Stimulated activated CD8-positive, alpha-beta memory T cell treated with anti-CD3 and anti-CD28 coated beads, Interleukin-2, amount 100 ng/mL, for 1 hour (primary cell): ENCODE measurements at places on chromosomes 11 and 22.

DNA sequence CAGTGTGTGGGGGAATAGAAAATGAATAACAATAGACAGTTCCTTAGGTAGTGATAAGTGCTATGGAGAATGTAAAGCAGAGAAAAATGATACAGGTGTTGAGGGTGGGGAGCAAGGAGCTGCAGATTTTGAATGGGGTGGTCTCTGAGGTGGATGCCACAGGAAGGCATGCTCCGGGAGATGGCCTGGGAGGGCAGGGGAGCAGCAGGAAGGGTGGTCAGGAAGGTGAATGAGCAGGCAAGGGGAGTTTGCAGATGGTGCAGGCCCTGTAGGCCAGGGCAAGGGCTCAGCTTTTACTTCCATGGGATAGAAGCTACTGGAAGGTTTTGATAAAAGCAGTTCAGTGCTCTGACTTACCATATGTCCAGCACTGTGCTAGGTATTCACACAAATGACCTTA, 44.8 kb downstream of the FDX1 start:
- no peak for DNase-seq

DNA sequence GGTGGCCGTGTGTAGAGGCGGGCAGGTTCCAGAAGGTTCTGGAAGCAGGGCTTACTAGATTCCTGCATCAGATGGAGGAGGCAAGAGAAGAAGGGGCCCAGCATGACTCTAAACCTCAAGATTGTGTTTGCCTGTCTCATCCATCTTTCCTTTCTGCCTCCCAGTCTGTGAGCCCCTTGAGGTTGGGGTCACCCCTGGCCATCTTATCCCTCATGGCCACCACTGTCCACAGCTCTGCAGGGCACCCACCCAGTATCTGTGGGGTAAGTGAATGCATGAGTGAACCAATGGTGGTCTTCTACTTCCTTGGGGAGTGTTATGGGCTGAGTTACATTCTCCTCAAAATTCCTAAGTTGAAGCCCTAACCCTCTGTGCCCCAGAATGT, 79.3 kb downstream of the MYEOV start:
- DNase-seq: no peak

GRCh38 chr11:3158821-3159220, 6.3 kb downstream of the OSBPL5 start:
- DNase-seq: no peak

DNA sequence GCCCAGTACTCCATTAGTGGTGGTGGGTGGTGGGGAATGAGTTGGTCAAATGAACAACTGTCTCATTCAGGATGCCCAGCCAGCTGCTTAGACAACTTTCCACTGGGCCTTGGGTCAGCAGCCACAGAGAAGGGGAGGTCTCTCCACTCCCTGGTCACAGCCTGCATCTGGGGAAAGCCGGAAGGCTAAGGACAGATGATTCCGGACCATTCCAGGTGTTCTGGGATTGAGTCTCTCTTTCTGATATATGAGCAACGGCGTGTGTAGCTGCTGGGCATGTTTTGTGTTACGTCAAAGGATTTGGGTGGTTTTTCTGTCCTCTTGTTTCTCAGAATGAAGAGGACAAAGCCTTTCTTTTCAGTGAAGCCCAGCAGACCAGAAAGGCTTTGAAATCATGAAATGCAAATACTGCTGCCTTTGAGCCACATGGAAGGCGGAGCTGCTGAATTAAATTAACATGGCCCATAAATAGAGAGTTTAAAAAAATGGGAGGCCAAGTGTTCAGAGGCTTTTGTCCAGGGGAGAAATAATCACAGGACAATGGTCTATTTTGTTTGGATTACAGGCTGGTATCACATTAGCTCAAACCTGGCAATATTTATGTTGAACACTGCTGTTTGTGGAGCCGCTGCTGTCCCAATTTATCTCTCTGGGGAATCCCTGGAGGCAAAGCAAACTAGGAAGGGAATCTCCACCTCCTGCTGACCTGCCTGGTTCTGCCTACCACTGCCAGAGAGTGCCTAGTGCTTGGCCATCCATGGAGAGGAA, 234.4 kb upstream of the E2F8 start:
- DNase-seq: no peak

GRCh38 chr11:87114093-87114492, 76.4 kb downstream of the TMEM135 start:
- DNase-seq: no peak

DNA sequence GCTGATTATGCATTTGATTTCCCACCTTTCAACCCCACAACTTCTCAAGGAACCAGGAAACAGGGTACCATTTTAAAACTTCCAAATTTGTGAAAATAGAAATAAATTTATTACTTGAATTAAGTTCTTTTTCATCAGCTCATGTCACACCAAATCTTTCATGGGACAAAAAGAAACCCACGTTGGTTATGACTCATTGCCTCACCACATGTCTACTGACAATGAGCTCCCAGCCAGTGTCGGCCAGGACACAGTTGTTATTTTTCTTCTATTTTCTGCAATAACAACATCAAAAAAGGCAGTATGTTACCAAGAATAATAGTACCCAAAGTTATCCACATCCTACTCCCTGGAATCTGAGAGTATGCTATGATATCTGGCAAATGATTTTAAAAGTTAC, 17.3 kb downstream of the MS4A6A start:
- DNase-seq: no peak

DNA sequence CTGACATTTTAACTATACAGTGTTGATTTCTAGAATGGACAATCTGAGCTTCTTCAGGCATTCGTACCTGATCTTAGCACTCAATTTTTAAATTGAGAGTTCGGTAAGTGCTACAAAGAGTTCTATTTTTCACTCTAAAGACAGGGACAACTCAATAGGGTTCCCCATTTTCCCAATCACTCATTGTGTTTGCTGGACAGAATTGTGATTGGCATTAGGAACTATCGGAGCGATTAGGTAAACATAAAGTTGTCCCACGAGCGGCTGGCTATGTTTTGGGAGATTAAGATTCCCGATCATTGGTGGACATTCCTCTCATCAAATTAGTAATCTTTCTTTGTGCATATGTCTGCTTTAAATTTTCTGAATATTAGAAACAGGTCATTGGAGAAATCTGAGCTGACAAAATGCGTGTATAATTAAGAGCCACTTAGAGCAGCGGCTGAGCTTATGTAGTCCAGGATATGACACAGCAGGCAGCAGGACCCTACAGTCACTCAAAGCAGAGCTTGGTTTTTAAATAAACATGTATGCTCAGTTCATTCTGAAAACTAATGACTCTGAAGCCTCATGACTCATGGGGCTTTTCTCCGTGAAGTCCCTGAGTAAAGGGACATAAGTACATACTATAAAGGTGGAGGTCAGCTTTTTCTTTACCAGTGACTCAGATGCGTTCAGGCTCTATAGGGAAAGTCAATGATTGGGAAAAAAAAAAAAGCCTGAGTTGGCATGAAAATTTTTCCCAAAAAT, 109.4 kb downstream of the GRIA4 start:
- no peak for DNase-seq

GRCh38 chr11:34909955-34910354, 6.2 kb downstream of the APIP start:
- DNase-seq: no peak

DNA sequence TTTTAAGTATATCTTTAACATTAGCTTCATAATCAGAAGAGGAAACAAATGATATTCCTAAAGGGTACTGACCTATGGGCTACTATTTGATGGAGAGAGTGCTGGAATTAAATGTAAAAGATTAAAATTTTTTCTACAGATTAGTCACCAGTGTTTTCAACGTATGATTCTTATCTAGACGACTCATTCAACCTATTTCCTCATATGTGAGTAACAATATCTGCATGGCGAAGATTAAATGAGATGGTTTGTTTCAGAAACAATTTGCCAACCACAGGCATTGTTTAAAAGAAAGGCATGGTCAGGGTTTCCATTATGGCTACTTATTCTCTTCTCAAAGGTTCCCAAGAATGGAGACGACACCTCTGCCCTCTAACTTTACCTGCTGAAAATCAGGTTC, 20.4 kb downstream of the OR56B4 start:
- no peak for DNase-seq

DNA sequence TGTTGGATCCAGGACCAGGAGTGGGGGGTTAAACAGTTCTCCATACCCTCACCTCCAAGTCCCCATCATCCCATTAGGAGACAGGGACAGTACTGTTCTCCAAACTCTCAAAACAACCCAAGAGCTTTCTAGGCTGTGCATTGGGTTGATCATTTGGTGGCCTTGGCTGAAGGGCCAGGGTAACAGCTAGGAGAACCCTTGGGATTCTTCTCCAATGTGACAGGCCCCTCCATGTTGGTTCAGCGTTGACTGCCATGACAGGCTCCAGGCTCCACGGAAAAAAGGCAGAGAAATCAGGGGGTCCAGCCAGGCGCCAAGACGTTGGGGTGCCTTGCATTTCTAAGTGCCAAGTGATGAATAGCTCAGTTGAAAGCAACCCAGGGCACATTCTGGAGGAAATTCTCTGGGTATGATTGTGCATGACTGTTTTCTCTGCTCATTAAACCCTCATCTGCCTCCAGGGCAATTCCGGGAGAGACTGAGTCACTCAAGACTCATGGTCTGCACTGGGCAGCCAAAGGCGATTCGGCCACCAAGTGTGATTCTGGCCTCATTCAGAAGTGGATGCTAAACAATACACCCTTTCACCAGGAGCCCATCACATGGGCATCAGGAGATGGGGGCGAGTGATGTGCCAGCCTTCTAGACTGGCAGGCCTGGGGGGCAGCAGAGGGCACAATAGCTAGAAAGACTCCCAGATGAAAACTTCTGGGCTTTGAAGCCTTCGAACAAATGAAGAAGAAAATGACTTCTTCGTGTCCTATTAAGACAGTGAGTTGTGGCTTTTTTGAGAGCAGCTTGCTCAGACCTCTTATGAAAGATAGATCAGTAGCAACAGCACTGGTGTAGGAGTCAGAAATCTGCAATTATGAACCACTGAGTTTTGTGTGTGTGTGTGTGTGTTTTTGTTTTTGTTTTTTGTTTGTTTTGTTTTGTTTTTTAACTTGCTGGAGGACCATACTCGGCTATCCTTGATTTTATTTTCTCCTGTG, 27.7 kb downstream of the CD44 start:
- no peak for DNase-seq

- no peak for DNase-seq
Observed at GRCh38 chr11:73612601-73613140, 14.8 kb upstream of the FAM168A start.

DNA sequence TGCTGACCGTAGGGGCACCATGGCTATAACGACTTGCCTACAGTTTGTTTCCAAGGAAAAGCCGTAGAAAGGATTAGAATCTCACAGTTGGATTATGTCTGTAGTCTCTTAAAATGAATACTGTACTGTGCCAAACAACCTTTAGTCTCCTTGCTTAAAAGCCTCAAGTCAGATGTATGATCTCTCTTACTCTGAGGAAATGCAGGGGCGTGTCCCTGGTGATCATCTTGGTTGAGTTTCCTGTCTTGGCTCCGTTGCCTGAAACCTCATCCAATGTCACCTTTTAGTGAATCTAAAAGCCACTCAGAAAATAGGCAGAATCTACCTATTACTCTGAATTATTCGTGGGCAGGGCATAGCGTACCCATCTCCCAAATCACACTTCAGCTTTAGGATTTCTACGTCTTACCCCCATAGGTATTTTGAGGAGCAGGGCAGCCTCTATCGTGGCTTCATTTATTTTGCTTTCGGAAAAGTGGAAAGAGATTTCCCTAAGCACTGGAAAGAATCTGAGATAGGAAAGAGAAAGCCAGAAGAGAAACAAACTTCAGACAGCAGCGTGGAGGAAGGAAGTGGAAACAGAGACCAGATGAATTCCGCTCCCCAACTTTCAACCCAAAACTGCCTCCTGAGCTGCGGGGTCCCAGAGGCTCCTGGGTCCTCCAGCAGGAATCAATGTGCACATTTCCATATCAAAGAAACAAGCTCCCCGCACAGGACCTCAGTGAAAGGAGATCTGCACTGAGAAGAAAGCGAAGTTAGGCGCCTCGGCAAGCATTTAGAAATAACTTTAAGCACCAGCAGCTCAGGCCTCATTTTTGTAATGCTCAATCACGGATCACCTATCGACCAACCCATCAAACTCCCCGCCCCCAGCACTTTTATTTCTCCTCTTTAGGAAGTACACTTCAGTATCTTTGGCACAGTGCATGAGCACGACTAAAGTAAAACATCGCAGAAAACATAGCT, 245.8 kb downstream of the ETS1 start:
- no peak for DNase-seq

- no peak for DNase-seq
Observed at GRCh38 chr11:1289211-1289935, 20.1 kb downstream of the TOLLIP start.

GRCh38 chr22:40694411-40694810, 15.1 kb downstream of the MCHR1 start:
- DNase-seq: no peak

DNA sequence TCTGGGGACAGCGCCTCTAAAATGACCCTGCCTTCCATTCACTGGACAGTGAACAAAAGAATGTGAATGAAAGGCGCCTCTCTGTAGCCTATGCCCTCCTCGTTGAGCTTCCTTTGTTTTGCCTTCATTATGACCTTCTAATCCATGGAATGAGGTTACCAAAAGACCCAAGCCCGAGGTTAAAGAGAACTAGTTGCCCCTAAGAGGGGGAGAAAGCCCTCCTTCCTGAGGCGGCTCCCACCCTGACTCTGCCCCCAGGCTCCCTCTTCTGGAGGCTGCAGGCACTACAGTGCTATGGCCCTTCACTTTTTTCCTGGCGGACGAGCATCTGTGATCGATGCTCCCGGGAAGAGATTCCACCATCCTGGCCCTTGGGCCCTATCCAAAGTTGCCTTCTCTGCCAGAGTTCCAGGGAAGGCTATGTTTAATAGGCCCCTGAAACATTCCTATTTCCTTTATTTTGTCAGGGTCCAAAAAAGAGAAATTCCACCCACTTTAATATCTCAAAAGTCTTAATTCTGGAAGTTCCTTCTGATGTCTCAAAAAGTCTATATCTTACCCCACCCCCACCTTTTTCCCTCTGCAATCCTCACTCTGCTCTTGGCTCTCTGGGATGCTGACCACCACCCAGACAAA, 147.3 kb downstream of the FEZ1 start:
- DNase-seq: peak; percentile 16

GRCh38 chr11:33910958-33911339, 19.1 kb upstream of the LMO2 start:
- DNase-seq: no peak

DNA sequence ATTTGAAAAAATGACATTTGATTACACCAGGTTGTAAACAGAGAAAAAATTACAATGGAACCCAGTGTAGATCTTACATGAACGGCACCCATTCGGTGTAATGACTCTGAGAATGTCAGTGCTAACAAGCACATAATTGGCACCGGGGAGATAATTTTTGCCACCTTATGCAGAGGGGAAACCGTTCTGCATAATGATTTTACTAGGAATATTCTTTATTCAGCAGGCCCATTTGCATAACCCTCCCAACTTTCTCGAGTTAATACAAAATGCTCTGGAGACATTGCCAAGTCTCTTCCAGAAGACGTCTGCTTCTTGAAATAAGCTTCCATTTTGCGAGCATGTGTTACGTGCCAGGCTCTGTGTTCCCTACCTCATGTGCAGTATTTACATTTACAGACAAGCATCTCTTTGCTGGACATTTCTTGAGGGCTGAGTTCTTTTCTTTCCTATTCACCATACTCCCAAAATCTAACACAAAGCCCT, 275.8 kb downstream of the MIAT start:
- DNase-seq: no peak

GRCh38 chr11:86192519-86193257, 51.9 kb upstream of the EED start:
- DNase-seq: no peak
